ENCODE measurements at places on chromosomes 3 and 15. TPM values are rescaled to one million over a fixed set of nuclear protein-coding genes. Genes with fewer than 3 reads are reported as not detected.

Gene PFN2
- 153 TPM for total RNA-seq

Gene C3orf62
- 1.5 TPM for total RNA-seq

Gene CRABP1
- total RNA-seq: not detected

Gene RHOA
- 548 TPM for total RNA-seq

Gene FOXL2
- under 0.01 TPM for total RNA-seq

Gene LRTM1
- not detected for total RNA-seq

Gene CTXN2
- total RNA-seq: not detected

Gene AADAC
- total RNA-seq: 0.77 TPM

Gene TMEM42
- 25.3 TPM for total RNA-seq

Gene SEMA3B
- total RNA-seq: 51.6 TPM

Gene COLQ
- 0.26 TPM for total RNA-seq

Gene ISLR
- total RNA-seq: 14.0 TPM

Gene ACTC1
- 0.33 TPM for total RNA-seq

Gene LZTFL1
- 16.2 TPM for total RNA-seq

Gene GP9
- total RNA-seq: not detected

Gene C3orf20
- not detected for total RNA-seq

Gene LMAN1L
- total RNA-seq: not detected

Gene FAM219B
- 53.8 TPM for total RNA-seq

Gene GOLGA8T
- total RNA-seq: 0.26 TPM

Gene ASB14
- not detected for total RNA-seq

Gene ZDHHC23
- total RNA-seq: 0.77 TPM

Gene XYLB
- 5.1 TPM for total RNA-seq

Gene GNB4
- total RNA-seq: 49.6 TPM

Gene CLDN18
- not detected for total RNA-seq

Gene ACKR2
- under 0.01 TPM for total RNA-seq

Gene CA12
- total RNA-seq: 48.4 TPM

Gene MCTP2
- total RNA-seq: 5.6 TPM

Gene GPD1L
- 12.6 TPM for total RNA-seq

Gene TNFAIP8L3
- 10.7 TPM for total RNA-seq

Gene ASB7
- 15.7 TPM for total RNA-seq

Gene CCK
- 1.0 TPM for total RNA-seq

Gene CEP152
- 7.8 TPM for total RNA-seq

Gene ITIH1
- not detected for total RNA-seq

Gene LRRC49
- total RNA-seq: 31.5 TPM

Gene SPG11
- total RNA-seq: 95.9 TPM

Gene ZFYVE19
- total RNA-seq: 23.6 TPM

Gene CD200
- total RNA-seq: 0.17 TPM

Gene CCR8
- not detected for total RNA-seq

Gene DPPA2
- not detected for total RNA-seq

Gene EPHA3
- 0.99 TPM for total RNA-seq

Gene TRPC1
- total RNA-seq: 56.5 TPM

Gene TRIM42
- not detected for total RNA-seq

Gene MCF2L2
- total RNA-seq: under 0.01 TPM

Gene PLSCR2
- total RNA-seq: not detected

Gene CCR9
- total RNA-seq: not detected

Gene TICRR
- 1.2 TPM for total RNA-seq

Gene STARD9
- total RNA-seq: 8.3 TPM

Gene CCDC13
- total RNA-seq: 0.51 TPM

Gene FGD5
- total RNA-seq: 1.0 TPM

Gene PLSCR5
- not detected for total RNA-seq
